Stimulated activated CD8-positive, alpha-beta memory T cell treated with anti-CD3 and anti-CD28 coated beads, Interleukin-7, amount 100 ng/mL, for 1 hour (primary cell): ENCODE measurements at places on chromosomes 3 and 15.

DNA sequence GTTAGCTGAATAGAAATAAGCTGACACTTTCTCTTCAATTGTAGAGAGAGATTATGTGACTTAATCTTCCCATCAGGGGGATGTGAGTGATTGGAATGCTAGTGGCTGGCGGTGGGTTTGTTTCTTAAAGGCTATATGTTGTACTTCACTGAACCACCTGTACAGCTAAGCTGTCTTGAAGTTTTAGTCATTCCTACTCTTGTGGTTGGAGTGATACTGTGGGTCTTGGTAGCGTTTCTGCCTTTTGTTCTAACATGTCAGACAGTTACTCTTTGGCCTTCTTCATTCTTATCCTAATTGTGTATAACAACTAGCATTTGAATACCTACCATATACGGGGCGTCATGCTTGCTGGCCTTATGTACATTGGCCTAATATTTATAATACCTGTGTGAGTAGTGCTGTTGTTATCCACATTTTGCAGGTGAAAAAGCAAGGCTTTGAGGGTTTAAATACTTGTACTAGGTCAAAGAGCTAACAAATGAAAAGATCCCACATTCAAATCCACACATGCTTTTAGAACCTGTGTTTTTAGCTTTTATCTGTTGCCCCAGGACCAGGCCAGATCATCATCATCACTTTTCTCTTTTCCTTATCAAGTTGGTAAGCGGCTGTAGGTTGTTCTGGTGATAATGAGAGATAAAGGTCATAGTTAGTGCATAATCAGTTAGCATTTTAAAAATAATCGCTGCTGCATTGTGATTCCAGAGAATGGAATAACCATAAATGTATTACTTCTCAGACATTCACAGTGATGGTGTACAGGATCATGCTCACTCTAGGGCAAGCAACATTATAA, 50.2 kb downstream of the AKAP13 start:
- no peak for DNase-seq

GRCh38 chr3:176442326-176442725, 755.0 kb downstream of the TBL1XR1 start:
- DNase-seq, result no peak

- no peak for DNase-seq
Observed at GRCh38 chr3:193391902-193392301, 13.3 kb upstream of the ATP13A5 start.

GRCh38 chr3:58151637-58152036, 59.1 kb downstream of the DNASE1L3 start:
- no peak for DNase-seq

DNA sequence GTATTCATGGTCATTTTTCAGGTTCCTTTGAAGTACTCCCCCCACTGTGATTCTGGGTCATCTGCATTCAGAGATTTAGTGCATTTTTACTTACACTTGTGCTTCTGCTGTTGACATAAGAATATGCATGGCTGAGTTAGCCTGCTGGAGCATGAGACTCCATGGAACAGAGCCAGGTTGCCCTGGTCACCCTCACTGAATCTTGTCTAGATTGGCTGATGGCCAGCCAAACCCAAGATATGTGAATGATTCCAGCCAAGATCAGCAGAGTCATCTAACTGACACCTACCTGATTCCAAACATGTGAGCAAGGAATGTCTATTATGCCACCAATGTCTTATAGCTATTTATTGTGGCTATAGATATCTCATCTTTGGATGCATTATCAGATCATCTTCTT, 25.1 kb downstream of the DTWD1 start:
- DNase-seq, result no peak

GRCh38 chr3:180747805-180748361, 68.6 kb upstream of the CCDC39 start:
- no peak for DNase-seq

GRCh38 chr15:39204031-39204430, 376.8 kb upstream of the THBS1 start:
- DNase-seq, result no peak

- DNase-seq, result no peak
Observed at GRCh38 chr3:142223282-142223681, 2.1 kb downstream of the GK5 start.

DNA sequence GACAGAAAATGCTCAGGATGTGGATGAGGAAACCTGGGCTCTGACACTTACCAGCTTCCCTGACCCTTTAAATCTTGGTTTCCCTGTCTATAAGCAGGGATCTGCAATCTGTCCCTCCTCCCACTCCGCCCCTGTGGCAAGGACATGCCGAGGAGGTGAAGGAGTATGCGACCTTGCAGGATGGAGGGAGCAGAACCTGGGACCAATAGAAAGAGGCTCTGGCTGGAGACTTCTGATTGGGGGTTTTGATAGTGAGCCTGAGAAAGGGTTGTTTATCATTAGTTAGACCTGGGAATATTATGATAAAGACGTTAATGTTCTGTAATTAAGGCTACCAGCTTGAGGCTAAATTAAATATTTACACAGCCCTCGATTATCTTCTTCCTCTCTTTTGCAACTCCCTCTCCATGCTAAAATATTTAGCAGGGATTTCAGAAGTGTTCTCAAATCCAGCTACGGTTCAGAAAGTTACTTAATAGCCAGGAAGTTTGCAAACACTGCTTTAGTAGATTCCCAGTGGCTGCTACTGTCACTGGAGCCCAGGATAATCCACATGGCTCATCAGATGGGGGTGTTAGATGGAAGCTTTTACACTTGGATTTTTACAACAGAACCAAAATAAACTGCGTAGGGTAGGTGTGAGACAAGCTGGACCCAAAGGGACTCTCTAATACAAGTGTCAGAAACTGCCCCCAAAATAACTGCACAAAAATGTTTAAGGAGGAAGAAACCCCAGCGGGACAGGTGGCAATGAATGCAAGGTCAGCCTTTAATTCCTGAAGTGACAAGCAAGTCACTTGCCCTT, 9.2 kb upstream of the PAQR5 start:
- DNase-seq, result no peak

- DNase-seq, result no peak
Observed at GRCh38 chr3:138172625-138173024, 2.1 kb downstream of the DBR1 start.

DNA sequence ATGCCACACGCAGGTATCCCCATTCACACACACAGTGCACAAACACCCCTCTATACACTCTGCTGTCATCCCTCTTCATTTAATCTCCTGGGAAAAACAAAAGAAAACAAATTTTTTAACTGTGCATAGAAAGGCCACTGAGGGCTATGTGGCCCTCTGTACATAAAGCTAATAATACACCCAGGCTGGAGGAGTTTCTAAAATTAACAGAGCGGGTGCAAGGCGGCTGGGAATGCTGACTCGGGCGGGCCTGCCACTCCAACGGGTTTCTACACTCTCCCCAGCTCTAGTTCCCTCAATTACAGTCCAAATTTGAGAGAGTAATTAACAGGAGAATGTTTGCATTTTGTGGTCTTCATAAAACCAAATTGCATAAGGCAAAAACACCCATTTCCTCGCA, 23.1 kb downstream of the HCN4 start:
- DNase-seq, result no peak

DNA sequence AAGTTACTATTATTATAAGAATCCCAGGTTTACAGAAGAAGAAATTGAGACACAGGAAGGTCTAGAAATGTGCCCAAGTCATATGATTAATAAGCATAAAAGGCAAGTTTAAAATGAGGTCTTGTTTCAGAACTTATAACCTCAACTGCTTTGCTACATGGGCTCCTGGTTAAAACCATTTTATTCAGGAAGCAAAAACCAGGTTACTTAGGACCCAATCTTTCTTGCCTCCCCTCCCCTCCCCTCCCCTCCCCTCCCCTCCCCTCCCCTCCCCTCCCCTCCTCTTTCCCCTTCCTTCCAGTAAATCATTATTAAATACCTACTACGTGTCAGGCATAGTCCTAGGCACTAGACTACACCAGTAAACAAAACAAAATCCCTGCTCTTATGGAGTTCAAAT, 93.9 kb downstream of the NAALADL2 start:
- DNase-seq, result no peak

- no peak for DNase-seq
Observed at GRCh38 chr15:89487791-89488190, 8.6 kb downstream of the RHCG start.

DNA sequence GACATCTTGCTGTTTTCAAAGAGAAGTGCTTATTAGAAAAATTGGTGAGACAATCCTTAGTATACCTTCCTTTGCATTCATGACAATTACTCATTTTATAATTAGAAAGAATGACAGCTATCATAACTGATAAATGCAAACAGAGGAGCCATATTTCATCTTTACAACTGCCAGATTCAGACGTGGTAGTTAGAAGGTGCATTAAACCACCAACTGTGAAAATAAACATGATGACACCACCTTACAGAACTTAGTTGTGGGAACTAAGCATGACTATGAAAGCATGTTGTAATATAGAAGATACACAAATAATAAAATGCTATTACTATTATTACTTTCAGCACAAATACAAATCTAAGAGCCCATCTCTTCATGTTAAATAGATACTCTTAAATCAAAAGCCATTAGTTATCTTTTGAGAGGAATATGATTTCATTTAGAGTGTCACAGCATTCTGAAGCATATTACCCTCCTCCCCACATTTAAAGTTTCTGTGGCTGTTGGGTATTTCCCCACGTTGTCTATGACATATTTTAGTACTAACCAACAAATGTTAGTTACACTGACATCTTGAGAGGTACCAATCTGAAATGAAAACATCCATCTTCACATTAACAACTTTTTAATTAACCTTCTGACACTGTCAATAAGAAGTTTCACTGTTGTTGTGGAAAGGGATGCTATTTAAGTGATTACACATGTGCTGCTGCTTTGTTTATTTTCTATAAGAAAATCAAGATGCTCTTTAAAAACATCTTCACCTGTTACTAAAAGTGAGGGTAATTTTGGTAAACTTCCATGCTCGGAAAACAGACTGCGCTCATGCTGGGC, 163.8 kb downstream of the LSAMP start:
- DNase-seq, result no peak

DNA sequence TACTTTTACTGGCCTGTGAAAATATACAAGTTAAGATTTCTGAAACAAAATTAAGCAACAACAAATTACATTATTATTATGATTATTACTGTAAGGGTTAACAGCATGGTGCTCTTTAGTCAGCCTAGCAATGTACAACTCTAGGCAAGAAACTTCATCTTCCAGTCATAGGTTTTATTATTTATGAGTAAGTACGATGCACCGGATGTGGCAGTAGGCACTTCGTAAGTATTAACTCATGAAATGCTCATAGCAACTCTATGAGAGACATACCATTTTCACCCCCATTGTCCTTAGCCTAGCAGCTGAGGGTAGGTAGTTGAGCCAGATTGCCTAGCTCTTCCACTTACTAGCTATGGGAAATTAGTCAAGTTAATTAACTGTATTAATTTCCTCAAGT, 68.0 kb upstream of the PTPRG start:
- DNase-seq, result no peak

DNA sequence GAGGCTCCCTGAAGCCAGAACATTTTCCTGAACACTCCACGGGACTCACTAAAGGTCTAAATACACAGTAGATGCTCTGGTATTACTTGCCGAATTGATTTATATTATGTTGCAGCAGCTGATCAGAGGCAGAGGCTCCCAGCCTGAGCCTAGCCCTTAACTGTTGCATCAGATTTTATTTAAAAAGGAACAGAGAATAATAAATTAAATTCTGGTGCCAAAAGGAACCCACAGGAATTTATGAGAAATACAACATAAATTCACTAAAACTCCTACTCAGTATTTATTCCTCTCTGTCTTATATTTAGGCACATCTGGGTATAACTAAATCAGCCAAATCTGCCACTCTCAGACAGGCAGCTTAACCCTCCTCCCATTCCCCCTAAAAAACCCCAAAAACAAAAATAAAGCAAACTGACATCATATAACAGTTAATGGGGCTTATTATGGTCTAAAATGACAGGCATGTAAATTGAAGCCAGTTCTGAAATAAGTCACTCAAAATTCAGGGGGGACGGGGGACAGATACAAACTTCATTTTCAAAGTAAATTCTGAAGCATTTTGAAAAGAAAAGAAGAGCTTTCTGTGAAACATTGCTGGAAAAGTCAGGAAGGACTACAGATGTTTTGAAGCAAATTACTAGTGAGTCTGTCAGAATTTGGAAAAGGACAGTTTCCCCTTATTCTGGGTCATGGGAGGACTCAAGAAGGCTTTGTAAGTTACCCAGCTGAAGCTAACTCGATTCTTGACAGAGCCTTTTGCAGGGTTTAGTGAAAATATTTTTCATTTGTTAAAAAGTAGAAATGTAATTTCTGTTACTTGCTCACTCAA, 53.8 kb upstream of the CORO2B start:
- DNase-seq, result no peak

GRCh38 chr3:47772788-47773187, 8.9 kb downstream of the SMARCC1 start:
- no peak for DNase-seq

DNA sequence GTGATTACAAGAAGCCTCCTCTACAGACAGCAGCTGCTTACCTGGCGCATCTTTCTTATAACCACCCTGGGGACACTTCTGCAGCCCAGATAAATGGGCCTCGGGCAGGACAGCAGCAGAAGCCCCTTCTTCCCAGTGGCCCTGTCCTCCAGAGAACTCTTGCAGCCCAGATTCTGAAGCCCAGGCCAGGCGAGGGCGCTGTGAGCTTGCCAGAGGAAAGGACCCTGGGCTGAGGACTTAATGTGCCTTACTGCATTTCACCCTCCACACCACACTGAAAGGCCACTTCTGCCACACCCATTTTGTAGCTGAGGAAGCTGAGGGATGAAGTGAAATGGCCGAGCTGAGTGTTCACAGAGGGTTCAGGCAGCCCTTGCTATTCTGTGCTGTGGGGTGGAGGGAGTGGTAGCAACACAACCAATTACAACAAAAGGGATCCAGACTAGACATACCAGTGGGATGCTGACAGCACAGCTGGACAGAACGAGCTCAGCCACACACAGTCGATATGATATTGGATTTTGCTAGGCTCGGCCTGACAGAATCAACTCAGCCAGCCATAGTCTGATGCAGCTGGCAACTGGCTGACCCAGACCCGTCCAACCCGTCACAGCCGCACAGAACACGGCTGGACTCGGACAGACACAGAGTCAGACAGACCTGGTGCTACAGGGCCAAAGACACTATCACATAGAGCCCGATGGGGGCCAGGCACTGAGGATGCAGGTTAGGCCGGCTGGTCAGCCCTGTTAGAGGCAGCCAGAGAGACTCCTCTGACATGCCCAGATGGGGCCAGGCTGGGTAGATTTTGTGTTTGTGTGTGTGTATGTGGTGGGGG, 7.3 kb downstream of the ACOX2 start:
- no peak for DNase-seq

- DNase-seq, result no peak
Observed at GRCh38 chr3:153029350-153029749, 132.7 kb upstream of the RAP2B start.

- DNase-seq, result no peak
Observed at GRCh38 chr15:85171736-85172135, 190.1 kb downstream of the PDE8A start.

GRCh38 chr15:36347272-36347858, 232.1 kb upstream of the CDIN1 start:
- DNase-seq, result no peak
